SIG-M5 (cell line): ENCODE measurements at places on chromosomes 2 and 18.

DNA sequence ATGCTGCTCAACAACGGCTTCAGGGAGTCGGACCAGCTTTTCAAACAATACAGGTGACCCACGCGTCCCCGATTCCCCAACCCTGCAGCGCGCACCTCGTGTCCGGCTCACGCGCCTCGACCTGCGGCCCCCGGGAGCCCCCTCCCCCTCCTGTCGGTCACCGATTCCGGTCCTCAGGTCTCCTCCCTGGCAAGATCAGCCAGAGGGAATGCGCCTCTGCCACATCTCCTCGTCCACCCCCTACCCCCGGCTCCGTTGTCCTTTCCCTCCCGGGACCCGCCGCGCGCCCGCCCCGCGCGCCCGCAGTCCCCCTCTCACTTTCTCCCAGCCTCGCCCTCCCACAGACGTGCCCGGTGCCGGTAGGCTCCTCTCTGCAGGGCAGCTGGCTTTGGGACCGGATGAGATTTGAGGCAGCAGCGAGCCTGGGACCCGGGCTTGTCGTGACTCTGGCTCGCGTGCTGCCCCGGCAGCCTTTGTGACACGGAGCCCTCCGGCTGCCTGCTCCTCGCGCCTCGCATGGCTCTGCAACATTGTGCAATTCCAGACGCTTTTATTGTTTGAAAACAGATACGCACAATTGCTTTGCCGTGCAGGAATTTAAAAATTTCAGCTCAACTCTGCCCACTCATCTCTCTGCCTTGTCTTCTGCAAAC lies 558 bp downstream of the TTC39C start:
- DNase-seq, result no peak

DNA sequence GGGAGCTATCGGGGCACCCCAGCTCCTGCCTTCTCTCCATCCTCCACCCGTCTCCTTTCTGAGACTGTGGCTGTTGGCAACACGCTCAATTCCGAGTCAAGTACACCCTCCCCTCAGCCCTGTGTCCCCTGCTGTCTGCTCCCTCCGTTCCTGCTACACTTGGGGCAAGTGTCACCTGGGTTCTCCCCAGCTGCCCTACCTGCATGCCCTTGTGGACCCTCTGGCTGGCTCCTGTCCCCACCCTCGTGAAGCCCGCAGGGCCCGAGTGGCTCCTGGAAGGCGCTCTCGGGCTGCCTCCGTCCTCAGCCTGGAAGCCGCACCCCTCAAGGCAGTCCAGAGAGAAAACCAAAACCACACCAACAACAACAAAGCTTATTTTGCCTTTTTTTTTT lies 33.9 kb downstream of the PDIA6 start:
- no peak for DNase-seq

GRCh38 chr18:61832858-61833257 lies 59.9 kb downstream of the RNF152 start:
- DNase-seq, result no peak

- no peak for DNase-seq
Measured at GRCh38 chr2:17830053-17831034, 14.1 kb downstream of the MSGN1 start.

GRCh38 chr2:6535572-6535971 lies 330.1 kb downstream of the CMPK2 start:
- no peak for DNase-seq
